ENCODE measurements at places on chromosomes 4 and X. TPM values are rescaled to one million over a fixed set of nuclear protein-coding genes. Genes with fewer than 3 reads are reported as not detected.
A peak's percentile ranks its signal among the peaks of the same experiment; 100 is the strongest.

The SPP1 gene
- total RNA-seq: 7,203 TPM

DNA sequence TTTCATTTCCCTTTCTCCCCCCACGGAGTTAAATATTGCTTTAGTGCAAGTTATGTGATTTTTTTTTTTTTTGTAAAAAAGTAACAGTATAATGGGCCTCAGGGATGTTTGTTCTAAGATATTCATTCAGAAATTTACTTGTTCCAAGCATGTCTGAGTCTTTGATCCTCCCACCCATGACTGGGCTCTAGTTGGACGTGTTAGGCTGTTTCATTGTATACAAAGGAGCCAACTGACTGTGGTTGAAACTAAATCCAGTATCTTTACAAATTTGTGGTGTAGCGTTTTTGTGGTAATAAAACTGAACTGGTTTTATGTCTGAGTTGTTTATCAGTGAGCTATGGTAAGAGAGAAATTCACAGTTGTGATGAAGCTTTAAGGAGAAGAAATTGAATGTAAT, 74.1 kb downstream of the DOCK11 start:
- DNase-seq: no peak

GRCh38 chr4:102564399-102565059, 63.4 kb downstream of the NFKB1 start:
- peak; percentile 15 for DNase-seq

GRCh38 chrX:20609916-20610415, 343.3 kb upstream of the RPS6KA3 start:
- DNase-seq: no peak

DNA sequence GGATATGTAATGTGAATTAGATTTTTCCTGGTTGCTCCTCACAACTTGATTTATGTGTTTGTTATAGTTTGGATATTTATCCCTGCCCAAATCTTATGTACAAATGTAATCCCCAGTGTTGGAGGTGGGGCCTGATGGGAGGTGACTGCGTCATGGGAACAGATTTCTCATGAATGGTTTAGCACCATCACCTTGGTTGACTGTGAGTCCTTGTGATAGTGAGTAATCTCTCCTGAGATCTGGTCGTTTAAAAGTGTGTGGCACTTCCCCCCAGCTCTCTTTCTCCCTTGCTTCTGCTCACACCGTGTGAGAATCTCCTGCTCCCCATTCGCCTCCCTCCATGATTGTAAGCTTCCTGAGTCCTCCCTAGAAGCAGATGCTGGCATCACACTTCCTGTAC, 2.2 kb downstream of the MID2 start:
- peak; percentile 33 for DNase-seq

GRCh38 chr4:43496602-43497001, 604.1 kb downstream of the GRXCR1 start:
- no peak for DNase-seq

DNA sequence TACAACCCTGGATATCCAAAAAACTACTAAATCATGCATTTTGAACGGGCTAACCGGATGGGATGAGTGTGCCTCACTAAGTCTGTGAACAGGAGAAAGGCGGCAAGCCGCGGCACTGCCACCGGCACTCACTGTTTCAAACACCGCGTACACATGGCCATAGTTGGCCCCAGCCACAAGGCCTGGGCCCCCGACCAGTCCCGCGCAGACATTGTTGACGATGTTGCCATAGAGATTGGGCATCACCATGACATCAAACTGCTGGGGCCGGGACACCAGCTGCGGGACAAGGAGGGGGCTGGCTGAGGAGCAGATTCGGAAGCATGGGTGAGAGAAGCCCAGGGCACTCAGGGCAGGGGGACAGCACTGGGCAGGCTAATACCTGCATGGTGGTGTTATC, 5.8 kb downstream of the SRPK3 start:
- no peak for DNase-seq

DNA sequence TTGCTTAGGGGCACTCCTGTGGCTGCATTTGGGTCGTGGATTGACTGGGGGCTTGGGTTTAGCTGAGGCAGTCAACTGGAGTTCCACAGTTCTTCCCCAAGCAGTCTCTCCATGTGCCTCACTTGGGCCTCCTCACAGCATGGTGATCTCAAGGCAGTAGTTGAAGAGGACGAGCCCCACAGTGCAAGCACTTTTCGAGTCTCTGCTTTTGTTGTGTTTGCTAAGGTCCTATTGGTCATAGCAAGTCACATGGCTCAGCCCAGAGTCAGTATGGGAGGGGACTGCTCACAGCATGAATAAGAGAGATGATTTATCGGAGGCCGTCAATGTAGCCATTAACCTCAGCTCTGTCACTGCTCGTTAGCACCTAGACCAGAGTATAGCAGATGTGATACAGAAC, 29.7 kb downstream of the BMX start:
- no peak for DNase-seq

- no peak for DNase-seq
Measured at GRCh38 chr4:60745800-60746571, 454.1 kb upstream of the ADGRL3 start.

The ELOVL6 gene
- total RNA-seq: 23.8 TPM

GRCh38 chr4:143185253-143186107, 763 bp downstream of the USP38 start:
- DNase-seq: no peak

DNA sequence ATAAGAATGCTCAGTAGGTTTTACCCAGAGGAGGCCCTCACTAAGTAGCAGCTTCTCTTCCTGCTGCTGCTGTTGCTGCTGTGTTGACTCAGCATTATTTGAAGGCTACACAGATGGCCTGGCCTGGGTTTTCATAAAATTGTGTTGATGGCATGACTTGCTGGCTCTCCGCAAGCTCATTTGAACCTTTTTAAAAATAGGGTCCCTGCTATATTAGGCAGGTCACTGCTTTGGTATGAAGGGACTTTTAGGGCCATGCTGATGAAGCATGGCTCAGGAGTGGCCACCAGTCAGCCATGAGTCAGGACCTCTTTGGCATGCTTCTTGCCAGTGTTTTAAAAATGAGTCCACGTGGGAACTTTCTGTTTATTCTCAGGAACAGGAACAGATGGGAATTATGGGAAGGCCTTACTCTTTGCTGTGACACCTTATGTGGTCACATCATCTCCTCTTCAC, 128.7 kb downstream of the MID1IP1 start:
- peak; percentile 1 for DNase-seq

The TBC1D19 gene
- total RNA-seq: 47.4 TPM

The HSD17B13 gene
- not detected for total RNA-seq

DNA sequence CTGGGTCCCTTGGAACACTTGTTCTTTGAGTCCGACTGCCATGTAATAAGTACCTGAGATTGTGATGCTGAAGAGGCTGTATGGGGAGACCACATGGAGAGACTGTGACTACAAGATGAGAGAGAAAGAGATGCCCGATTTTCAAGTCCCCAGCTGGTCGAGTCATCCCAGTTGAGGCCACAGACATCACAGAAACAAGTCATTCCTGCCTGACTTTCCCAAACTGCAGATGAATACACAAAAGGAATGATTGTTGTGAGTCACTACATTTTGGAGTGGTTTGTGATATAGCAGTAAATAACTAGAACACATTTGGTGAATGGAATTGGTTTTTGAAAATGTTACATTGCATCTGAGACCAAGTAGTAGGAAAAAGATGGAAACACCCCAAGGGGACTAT, 9.0 kb upstream of the YIPF7 start:
- DNase-seq: no peak

GRCh38 chrX:96480081-96480480, 204.6 kb upstream of the DIAPH2 start:
- no peak for DNase-seq

The CTAG1A gene
- total RNA-seq: not detected

The CT55 gene
- total RNA-seq: not detected
